Stomach (tissue), 19 donors: ENCODE measurements at places on chromosomes 13 and 19. TPM values are rescaled to one million over a fixed set of nuclear protein-coding genes. Genes with fewer than 3 reads are reported as not detected.

DNA sequence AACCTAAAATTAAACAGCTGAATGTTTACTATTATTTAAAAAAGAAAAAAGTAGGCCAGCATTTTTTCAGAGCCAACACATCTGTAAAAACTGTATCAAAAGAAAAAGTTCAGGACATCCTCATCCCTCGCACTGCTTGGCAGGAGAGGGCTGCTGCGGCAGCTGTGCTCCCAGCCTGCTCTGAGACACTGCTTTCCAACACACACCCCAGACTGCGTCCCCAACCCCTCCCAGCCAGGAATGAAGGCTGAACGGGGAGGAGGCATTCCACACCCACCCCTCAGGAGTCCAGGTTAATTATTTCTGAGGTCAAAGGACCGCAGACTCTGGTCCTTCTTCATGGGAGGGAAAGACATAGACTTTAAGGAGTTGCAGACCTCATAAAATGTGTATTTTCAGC lies 43.1 kb downstream of the COL4A1 start:
- no peaks in the 10 kb centered on the region for H3K27me3 ChIP-seq
- peaks cover 88% of the 10 kb centered on the region for H3K4me1 ChIP-seq
- H3K27ac ChIP-seq: peak overlapping the region; percentile 60
- peak; percentile 66 for DNase-seq
- H3K36me3 ChIP-seq: no peaks in the 10 kb centered on the region

GRCh38 chr19:39497996-39498797 lies 550 bp upstream of the DLL3 start:
- no peak for DNase-seq
- H3K27ac ChIP-seq: no peak overlapping the region
- H3K27me3 ChIP-seq: peaks cover 5% of the 10 kb centered on the region
- no peaks in the 10 kb centered on the region for H3K36me3 ChIP-seq

DNA sequence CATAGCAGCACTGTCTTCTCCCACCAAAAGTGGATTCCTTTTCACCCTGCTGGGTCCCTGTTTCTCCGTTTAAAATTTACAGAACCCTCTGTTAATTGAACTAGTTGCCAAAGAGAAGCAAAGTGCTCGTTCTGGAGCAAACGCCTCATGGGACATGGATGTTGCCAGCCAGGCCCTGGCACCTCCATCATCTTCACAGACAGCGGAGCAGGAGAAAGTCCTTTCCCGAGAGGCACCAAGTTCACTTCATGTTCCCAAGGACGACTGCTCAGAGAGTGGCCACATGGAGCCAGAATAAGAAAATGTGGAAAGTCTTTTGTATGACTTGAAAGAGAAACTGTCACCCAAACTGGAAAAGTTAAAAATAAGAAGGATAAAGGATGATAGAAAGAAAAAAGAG lies 151.5 kb downstream of the SOX1 start:
- no peaks in the 10 kb centered on the region for H3K27me3 ChIP-seq
- no peaks in the 10 kb centered on the region for H3K36me3 ChIP-seq
- H3K4me1 ChIP-seq: no peaks in the 10 kb centered on the region
- no peak for DNase-seq
- H3K27ac ChIP-seq: no peak overlapping the region

GRCh38 chr13:73544175-73544574 lies 485.4 kb downstream of the KLF5 start:
- no peak for DNase-seq
- H3K4me3 ChIP-seq: no peak overlapping the region
- no peak overlapping the region for H3K27ac ChIP-seq
- no peaks in the 10 kb centered on the region for H3K27me3 ChIP-seq

DNA sequence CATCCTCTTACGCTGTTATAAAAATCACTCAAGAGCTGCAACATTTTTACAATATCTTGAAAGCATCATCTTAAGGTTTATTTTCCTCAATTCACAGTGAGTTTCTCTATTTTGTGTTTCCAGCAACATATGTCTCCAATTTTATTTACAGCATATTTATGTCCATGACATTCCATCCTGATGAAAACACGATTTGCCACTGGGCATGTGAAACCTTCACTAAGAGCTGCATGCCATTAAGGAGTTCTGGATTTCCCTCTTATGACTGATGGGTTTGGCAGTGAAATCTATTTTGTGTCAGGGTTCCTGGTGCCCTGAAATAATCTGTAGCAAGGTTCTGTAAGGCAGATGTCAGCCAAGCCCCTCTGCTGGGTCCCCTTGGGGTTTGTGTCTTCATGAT lies 527.6 kb upstream of the KLF12 start:
- no peaks in the 10 kb centered on the region for H3K4me1 ChIP-seq
- no peak overlapping the region for H3K4me3 ChIP-seq
- H3K27ac ChIP-seq: no peak overlapping the region
- no peak for DNase-seq

DNA sequence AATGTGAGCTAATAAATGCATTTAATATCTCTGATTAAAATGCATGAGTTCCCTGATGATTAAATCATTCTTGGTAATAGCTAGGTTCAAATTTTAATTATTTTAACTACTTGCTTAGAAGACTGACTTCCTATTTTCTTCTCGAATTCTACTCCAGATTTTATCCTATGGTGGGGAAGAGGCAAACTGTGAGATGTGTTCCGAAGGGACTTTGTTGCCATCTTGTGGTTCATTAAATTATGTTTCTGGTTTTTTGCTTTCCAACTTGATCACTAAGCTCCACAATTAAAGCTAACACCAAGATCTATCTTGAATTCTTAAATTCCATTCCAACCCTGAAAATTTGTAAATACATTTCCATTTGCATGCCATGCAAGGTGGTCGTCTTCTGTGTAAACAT lies 538.4 kb upstream of the PCDH20 start:
- H3K27me3 ChIP-seq: no peaks in the 10 kb centered on the region
- H3K4me3 ChIP-seq: no peak overlapping the region
- H3K36me3 ChIP-seq: no peaks in the 10 kb centered on the region
- H3K4me1 ChIP-seq: no peaks in the 10 kb centered on the region
- DNase-seq: peak; percentile 69
- no peak overlapping the region for H3K27ac ChIP-seq

- DNase-seq: no peak
- H3K27ac ChIP-seq: peak overlapping the region; percentile 96
- H3K4me3 ChIP-seq: no peak overlapping the region
- H3K36me3 ChIP-seq: peaks cover 57% of the 10 kb centered on the region
These were observed 14.6 kb downstream of the LSM4 start for GRCh38 chr19:18308051-18308947.

DNA sequence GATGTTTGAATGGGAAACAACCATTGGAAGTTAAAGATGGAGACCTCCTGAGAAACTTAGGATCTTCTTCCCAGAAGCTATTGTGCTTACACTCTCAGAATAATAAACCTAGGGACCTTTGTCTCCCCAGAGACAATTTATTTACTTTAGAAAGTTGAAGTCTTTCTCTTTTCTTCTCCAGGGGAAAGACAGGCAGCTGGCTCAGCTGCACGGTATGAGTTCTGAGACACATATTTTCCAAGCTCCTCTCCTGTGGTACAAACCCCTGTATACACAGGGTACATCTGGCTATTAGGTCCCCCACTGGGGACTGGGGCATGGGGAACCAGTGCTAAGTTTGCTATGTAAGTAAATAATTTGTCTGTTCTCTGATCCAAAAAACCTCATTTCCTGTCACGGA lies 67.5 kb upstream of the POSTN start:
- H3K36me3 ChIP-seq: no peaks in the 10 kb centered on the region
- H3K4me1 ChIP-seq: no peaks in the 10 kb centered on the region
- no peak for DNase-seq

DNA sequence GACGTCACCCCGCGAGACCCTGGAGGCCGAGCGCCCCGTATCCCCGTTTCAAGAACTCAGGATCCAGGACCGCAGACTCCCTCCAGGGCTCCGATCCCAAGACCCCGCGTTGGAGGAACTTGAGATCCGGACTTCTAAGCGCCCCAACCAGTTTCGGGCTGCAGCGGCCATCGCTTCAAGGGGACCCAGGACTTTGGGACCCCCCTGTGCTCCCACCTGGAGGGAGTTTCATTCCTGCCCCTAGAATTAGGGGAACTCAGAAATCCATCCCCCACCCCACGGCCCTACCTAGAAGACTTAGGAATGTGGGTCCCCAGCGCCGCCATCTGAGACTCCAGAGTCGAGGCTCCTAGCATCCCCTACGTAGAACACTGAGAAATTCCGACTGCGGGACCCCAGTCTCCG lies 400 bp downstream of the PLEKHG2 start:
- H3K36me3 ChIP-seq: peaks cover 24% of the 10 kb centered on the region
- peak overlapping the region; percentile 95 for H3K4me3 ChIP-seq
- DNase-seq: no peak
- H3K27ac ChIP-seq: peak overlapping the region; percentile 98

DNA sequence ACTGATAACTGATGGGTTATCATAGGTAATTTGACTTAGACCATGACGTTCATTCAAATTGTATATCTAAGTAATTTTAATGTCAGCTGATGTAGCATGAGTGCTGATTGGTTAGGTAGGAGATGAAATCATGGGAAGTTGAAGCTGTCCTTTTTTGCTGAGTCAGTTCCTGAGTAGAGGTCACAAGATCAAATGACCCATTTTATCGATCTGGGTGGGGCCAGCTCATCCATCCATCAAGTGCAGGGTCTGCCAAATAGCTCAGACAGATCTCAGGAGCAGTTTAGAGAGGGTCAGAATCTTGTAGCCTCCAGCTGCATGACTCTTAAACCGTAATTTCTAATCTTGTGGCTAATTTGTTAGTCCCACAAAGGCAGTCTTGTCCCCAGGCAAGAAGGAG lies 35.3 kb upstream of the CD177 start:
- no peaks in the 10 kb centered on the region for H3K4me1 ChIP-seq
- H3K27ac ChIP-seq: no peak overlapping the region
- no peaks in the 10 kb centered on the region for H3K36me3 ChIP-seq

DNA sequence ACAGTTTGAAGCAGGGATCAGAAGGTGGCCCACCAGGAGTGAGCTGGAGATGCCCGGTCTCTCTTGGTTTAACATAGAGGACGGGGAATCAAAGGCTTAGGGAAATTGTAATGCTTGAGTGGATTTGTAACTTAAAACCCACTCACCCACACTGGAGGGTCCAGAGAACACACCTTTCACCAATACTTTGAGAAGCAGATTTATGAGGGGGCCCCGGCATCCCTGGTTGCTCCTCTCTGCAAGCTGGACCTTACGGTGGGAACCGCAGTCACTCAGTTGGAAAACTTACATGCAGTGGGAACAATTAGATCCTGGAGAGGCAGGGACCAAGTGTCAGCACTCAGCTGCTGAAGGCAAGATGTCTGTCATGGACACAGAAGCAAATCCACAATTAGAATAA lies 20.5 kb downstream of the PPP5C start:
- H3K27me3 ChIP-seq: no peaks in the 10 kb centered on the region
- no peak overlapping the region for H3K27ac ChIP-seq
- no peak for DNase-seq
- H3K36me3 ChIP-seq: peaks cover 72% of the 10 kb centered on the region
- no peak overlapping the region for H3K4me3 ChIP-seq

- DNase-seq: peak; percentile 57
- H3K27ac ChIP-seq: peak overlapping the region; percentile 58
- H3K4me1 ChIP-seq: no peaks in the 10 kb centered on the region
- no peak overlapping the region for H3K4me3 ChIP-seq
- no peaks in the 10 kb centered on the region for H3K36me3 ChIP-seq
These were observed 29.2 kb upstream of the TSHZ3 start for GRCh38 chr19:31378404-31378803.

- peak overlapping the region; percentile 53 for H3K4me3 ChIP-seq
- peaks cover 14% of the 10 kb centered on the region for H3K4me1 ChIP-seq
- no peak overlapping the region for H3K27ac ChIP-seq
- peaks cover 59% of the 10 kb centered on the region for H3K27me3 ChIP-seq
These were observed 50.6 kb downstream of the CELF5 start for GRCh38 chr19:3274942-3275582.

GRCh38 chr19:35209646-35210045 lies 18.9 kb downstream of the FAM187B start:
- no peaks in the 10 kb centered on the region for H3K36me3 ChIP-seq
- DNase-seq: no peak
- H3K27me3 ChIP-seq: no peaks in the 10 kb centered on the region
- no peak overlapping the region for H3K4me3 ChIP-seq

GRCh38 chr13:31263346-31263745 lies 63.6 kb downstream of the B3GLCT start:
- DNase-seq: no peak
- H3K4me3 ChIP-seq: no peak overlapping the region
- peaks cover 4% of the 10 kb centered on the region for H3K4me1 ChIP-seq
- H3K27me3 ChIP-seq: no peaks in the 10 kb centered on the region

DNA sequence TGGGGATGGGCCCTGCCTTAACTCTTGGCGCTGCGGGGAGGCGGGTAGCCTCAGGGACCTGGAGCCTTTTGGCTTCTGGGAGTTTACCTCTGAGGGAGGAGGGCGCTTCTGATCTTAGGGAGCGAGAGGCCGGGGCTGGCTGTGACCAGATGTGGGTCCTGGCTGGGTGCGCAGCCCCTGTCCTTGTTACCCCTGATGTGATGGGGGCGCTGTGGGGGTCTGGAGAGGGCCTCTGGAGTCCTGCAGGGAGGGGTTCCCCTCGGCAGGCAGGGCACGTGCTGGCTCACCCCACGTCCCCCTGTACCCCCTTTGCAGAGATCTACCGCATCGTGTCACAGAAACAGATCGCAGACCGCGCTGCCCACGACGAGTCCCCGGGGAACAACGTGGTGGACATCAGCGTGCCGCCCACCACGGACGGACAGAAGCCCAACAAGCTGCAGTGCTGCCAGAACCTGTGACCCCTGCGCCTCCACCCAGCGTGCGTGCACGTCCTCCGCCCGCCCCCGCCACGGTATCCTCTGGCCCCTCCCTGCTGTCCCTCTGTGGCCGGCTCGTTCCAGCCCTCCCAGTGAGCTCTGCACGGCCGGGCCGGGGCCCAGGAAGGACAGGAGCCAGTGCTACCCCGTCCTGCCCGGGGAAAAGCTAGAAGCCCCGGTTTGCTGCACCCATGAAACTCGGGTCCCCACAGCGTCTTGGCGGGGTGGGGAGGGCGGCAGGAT lies 9.8 kb upstream of the MARCHF2 start:
- DNase-seq: no peak
- H3K27me3 ChIP-seq: no peaks in the 10 kb centered on the region

CACNA1A gene
- 0.58 TPM for total RNA-seq

ZNF547 gene
- 3.0 TPM for total RNA-seq

ZNF677 gene
- not detected for total RNA-seq

CD22 gene
- 5.7 TPM for total RNA-seq

BEST2 gene
- not detected for total RNA-seq

PRR36 gene
- total RNA-seq: not detected

TEX29 gene
- total RNA-seq: not detected

JAK3 gene
- 17.4 TPM for total RNA-seq

LACC1 gene
- 13.4 TPM for total RNA-seq

DIAPH3 gene
- 2.9 TPM for total RNA-seq

FPR3 gene
- total RNA-seq: 1.6 TPM

KLF5 gene
- 35.7 TPM for total RNA-seq
